ENCODE measurements at places on chromosomes 6 and 20.

DNA sequence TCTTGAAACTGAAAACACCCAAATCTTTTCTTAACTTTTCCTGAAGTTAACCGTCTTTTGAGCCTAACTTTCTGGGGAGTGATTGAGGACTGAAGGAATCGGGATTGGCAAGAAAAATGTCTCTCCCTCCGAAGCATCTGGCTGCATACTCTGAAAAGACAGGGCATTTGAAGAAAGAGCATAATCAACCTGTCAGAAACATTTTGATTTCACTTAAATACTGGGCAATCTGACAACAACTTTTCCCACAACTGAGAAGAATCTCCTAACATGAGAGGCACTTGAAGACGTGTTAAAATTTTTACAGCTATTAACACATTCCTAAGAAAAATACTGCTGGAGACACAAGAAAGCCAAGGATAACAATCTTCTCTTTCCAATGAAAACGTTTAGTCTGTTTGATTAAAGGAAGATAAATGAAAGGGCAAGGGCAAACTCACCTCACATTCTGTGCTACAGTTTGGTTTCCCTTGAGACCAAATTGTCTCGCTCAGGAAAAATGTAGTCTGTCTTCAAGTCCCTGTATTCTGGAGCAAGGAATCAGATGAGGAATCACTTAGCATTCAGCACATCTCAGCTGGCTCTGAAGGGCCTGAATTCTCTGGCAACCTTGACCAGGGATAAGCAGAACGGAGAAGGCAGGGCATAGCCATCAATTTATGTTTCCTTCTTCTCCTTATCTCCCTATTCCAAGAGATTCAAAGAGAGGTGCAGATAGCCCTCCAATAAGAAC, 76.1 kb downstream of the TBX18 start:
- DNase-seq, result no peak

GRCh38 chr6:14540810-14541540, 423.4 kb downstream of the CD83 start:
- DNase-seq, result no peak

GRCh38 chr6:145688493-145688905, 46.8 kb downstream of the EPM2A start:
- DNase-seq, result no peak

DNA sequence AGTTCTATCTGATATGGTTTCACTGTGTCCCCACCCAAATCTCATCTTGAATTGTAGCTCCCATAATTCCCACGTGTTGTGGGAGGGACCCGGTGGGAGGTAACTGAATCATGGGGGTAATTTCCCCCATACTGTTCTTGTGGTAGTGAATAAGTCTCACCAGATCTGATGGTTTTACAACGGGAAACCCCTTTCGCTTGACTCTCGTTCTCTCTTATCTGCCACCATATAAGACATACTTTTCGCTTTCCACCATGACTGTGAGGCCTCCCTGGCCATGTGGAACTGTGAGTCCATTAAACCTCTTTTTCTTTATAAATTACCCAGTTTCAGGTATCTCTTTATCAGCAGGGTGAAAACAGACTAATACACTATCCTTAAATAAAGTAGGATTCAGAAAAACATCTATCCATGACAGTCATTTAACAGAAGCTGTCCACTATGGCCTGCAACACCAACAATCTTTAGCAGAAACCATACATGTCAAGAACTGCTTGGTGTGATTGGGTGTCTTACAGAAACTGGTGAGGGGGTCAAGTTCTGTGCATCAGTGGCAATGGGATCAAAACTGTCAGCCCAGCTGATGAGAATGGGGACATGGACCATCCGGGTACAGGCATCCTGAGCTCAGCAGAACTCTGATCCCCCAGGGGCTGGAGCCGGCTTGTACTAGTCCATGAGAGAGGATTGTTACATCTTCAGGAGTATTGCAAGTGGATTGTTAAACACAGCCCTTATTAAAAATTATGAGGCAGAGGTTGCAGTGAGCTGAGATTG, 59.2 kb downstream of the SCML4 start:
- no peak for DNase-seq

- no peak for DNase-seq
These were observed 102.0 kb downstream of the PSMB1 start for GRCh38 chr6:170450916-170451761.

DNA sequence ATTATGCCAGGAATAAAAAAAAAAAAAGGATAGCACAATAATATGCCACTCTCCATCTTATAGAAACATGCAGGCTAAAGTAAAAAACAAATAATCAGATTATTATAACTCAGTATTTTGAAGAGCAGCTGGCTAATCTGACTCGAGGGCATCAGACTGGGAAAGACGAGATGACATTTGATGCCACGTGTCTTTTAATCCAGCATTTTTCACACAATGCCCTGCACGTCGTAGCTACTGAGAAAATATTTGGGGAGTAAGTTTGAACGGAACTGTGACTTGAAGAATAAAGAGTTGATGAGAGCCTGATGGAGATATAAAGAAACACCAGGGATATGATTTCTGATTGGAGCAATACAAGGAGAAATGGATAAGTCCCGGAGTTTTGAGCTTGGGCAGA, 237.7 kb downstream of the ARID1B start:
- no peak for DNase-seq

- no peak for DNase-seq
These were observed 877 bp downstream of the ENPP4 start for GRCh38 chr6:46130666-46131065.

GRCh38 chr6:32852844-32853540, 512 bp downstream of the TAP1 start:
- peak; percentile 52 for DNase-seq

DNA sequence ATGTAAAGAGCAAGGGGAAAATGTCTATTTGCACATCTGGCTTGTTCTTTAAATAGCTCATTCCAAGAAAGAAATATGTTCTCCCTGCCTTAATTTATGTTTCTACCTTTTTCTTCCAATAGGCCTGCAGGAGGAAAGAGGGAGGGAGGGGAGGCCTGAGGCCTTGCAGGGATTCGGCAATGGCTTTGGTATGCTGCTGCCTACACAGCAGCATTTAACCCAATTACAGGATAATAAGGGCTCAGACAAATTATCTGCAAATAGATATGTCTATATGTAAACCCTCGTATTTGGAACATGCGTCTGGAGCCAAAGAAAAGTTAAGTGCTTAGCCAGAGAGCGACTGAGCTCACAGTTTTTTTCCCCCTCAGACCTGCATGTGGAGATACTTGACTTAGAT, 277.2 kb downstream of the CDC5L start:
- DNase-seq, result no peak

DNA sequence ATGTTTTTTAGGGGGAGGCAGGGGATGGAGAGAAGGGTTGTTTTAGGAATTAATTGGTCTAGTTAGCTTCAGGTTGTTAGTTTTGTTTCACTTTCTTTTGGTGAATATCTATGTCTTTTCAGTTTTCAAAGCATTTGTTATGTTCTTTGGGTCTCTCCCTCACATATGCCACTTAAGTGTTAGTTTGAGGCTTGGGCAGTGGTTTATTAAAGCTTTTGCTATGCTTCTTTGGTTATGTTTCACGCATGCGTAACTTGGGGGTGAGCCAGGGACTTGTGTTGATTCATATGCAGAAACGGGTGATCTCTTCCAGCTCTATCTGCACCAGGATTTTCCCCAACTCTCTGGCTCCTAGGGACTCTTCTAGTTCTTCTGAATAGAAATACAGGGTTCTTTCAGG, 11.4 kb upstream of the MMS22L start:
- DNase-seq, result no peak

GRCh38 chr20:1671891-1672669, 14.5 kb upstream of the SIRPG start:
- DNase-seq, result peak; percentile 45

- DNase-seq, result no peak
These were observed 87.2 kb downstream of the ADAT2 start for GRCh38 chr6:143363299-143363698.

GRCh38 chr6:113115196-113115595, 741.9 kb upstream of the MARCKS start:
- no peak for DNase-seq

DNA sequence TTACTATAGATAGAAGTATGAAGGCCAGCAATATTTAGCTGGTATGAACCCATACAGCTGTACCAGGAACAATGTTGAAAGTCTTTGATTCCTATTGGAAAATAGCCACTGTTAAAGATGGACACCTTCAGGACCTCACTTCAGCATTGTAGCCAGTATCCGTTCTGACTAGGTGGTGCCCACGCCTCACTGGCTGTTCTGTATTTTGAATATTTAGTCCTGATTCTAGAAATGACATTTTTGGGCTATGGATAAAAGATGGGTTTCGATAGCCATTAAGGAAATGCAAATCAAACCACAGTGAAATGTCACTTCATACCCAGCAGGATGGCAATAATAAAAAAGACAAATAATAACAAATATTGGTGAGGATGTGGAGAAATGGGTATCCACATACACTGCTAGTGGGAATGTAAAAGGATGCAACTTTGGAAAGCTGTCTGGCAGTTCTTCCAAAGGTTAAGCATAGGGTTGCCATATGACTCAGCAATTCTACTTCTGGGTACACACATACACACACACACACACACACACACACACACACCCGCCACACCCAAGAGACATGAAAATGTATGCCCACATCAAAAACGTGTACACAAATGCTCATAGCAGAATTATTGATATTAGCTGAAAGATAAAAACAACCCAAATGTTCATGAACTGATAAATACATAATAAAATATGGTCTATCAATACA, 56.8 kb downstream of the UTRN start:
- peak; percentile 43 for DNase-seq

DNA sequence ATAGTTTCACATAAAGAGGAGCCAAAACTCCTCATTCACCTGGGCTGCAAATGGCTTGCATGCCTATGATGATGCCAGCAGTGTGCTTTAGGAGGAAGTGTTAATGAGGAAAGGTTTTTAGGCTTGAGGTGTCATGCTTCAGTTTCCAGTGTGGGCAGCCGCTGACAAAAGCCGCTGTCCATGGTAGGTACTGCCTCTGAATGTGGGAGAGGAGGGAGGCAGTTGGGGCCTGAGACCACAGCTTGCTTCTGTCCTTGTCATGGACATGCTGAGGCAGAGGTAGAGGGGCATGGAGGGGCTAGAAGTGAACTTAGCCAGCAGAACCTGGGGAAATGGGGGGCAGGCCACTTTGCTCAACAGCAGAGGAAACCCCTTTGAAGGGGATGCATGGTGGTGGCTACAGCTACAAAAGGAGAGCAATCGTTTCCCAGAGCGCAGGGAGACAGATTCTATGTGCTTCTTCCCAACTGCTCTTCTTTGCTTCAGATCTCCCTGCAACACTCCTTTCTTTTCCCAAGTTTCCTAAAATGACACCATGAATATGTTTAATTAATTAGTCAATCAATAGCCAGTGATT, 372.1 kb upstream of the CNR1 start:
- DNase-seq, result no peak

DNA sequence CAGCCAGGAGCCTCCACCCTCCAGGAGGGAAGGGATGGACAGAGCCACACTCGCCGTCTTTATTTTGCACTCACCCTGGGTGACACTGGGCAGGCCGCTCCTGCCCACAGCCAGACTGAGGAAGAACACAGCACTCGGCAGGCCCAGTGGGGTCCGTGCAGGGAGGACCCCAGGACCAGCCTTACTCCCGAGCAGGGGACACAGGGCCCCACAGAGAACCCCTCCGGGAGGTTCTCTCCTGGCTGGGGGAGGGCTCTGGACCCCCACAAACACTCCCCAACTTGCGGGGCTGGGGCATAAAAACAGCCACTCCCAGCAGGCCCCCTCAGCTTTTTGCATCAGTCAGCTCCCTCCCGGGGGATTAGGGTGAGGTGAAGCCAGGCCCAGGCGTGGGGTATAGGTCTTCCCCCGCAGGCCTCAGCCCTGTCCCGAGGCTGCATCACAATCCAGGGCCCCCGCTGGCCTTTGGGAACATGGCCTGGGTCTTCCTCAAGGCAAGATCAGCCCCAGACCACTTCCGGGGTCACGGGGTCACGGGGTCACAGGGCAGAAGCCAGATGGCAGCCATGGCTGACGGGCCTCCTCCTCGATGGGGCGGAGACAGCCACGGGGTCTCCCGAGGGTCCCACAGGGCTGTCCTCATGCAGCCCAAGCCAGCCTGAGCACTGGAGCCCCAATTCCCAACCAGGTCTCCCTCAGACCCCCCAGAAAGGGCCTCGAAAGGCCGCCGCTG, 3.2 kb downstream of the TNFRSF6B start:
- DNase-seq, result no peak

- DNase-seq, result no peak
These were observed 156.8 kb upstream of the KCNQ5 start for GRCh38 chr6:72464791-72465691.

- no peak for DNase-seq
These were observed 7.5 kb downstream of the RFX6 start for GRCh38 chr6:116884530-116884929.

DNA sequence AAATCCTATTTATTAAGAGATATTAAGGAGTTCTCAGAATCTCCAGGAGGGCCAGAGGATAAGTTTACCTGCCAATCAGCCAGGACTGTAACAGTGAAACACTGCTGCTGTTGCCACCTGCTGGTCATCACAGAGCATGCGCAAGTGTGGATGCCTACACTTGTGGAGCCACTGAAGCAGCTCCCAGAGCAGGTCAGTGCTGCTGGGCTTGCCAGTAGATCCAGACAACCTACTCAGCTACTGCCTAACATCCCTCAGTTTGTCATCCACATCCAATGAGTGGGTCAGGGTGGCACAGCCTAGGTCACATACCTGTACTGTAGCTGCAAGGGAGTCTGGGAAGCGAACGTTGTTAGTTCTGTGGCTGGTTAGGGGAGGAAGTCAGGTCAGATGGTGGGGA, 18.3 kb upstream of the NHSL1 start:
- DNase-seq, result peak; percentile 65

GRCh38 chr6:54262499-54262898, 45.7 kb upstream of the TINAG start:
- no peak for DNase-seq

DNA sequence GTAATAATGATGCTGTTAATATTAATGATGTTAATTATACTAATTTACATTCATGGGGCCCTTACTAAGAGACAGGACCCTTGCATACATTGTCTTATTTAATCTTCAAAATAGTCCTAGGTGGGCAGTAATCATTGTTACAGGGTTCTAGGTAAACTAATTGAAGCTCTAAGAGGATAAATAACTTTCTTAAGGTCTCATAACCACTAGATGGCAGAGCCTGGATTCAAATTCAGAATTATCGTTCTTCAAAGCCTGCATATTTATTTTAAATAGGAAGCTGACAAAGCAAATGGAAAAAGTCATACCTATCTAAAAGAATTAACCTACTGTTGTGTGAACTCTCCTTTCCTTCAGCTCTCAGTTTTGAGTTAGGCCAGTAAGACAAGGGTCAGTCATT, 23.5 kb downstream of the PTCHD4 start:
- no peak for DNase-seq

- DNase-seq, result no peak
These were observed 10.7 kb downstream of the HCK start for GRCh38 chr20:32062776-32063170.

GRCh38 chr6:113172531-113172966, 684.6 kb upstream of the MARCKS start:
- DNase-seq, result no peak

DNA sequence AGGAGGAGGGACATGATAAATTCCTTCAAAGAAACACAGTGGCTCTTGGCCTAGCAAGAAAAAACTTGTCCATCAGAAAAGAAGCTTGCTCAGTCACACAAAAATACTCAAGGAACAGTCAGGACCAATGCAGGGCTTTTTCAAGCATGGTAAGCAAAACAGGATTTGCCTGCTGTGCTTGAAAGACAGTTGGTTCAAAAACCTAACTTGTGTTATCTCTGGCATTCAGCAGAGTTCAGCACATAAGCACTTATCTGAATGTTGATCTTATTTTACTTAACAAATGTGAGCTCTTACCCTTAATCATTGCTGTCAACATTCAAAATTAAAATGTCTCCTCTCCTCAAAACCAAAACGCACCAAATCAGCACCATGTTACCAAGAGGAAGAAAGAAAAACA, 38.3 kb downstream of the ATG5 start:
- DNase-seq, result no peak

GRCh38 chr6:100881707-100882040, 545 bp upstream of the ASCC3 start:
- no peak for DNase-seq
